Mesenchymal stem cell (in vitro differentiated cells and primary cell): ENCODE measurements at places on chromosomes 7 and 10.

GRCh38 chr10:16612115-16612980 lies 90.7 kb upstream of the C1QL3 start:
- H3K4me3 ChIP-seq, result no peak overlapping the region
- peak; percentile 48 for DNase-seq
- H3K4me1 ChIP-seq, result no peaks in the 10 kb centered on the region
- no peaks in the 10 kb centered on the region for H3K27me3 ChIP-seq
- H3K27ac ChIP-seq, result no peak overlapping the region

DNA sequence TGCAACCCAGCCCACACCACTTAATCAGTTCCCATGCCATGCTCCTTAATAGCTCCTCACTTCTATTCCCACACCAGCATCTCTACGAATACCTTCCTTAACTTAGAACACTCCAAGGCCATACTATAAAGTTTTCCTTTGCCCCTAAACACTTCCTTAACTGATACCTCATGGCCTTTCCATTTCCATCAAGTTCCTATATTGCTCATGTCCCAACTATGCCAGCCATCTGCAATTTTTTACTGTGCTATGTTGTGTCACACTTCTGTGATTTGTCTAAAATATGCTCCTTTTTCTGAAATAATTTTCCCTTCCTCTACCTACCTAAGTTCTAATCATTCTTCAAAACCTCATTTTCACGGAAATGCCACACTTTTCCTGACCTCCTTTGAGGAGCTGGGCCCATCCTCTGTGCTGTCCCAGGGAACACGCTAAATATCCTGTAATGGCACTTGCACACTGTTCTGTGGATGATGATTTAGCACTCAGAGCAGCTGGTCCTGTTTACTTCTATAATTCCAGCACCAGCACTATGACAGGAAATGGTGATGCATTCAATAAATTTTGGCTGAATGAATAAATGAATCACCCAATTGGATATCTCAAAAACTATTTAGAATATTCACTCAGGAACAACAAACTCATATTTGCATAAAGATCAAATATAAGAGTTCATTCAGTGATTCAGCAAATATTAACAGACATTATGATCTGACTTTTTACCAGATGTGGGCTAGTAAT lies 266.5 kb upstream of the HGF start:
- H3K36me3 ChIP-seq, result no peaks in the 10 kb centered on the region
- H3K4me3 ChIP-seq, result no peak overlapping the region
- no peaks in the 10 kb centered on the region for H3K4me1 ChIP-seq
- H3K27ac ChIP-seq, result no peak overlapping the region
- DNase-seq, result peak; percentile 52

DNA sequence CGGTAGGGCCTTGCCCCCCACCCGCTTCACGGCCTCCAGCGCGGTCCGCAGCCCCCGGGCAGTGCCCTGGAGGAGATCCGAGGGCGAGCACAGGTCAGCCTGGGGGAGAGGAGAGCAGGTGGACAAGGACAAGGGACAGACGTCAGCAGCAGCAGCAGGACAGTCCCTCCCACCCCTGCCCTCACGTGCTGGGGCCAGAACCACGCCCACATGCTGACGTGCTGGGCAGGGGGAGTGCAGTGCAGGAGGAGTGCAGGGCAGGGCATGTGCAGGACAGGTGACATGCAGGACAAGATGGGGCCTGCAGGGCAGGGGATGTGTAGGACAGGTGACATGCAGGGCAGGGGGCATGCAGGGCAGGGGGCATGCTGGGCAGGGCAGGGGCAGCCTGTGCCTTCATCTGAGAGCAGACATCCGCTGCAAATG lies 1.5 kb upstream of the SAP25 start:
- peaks cover 28% of the 10 kb centered on the region for H3K4me1 ChIP-seq
- no peak for DNase-seq
- H3K36me3 ChIP-seq, result peaks cover 79% of the 10 kb centered on the region
- no peak overlapping the region for H3K27ac ChIP-seq
- H3K27me3 ChIP-seq, result peaks cover 15% of the 10 kb centered on the region

- H3K36me3 ChIP-seq, result no peaks in the 10 kb centered on the region
- peak; percentile 2 for DNase-seq
- no peaks in the 10 kb centered on the region for H3K27me3 ChIP-seq
These were observed 1064.1 kb upstream of the GHITM start for GRCh38 chr10:83075016-83075814.

GRCh38 chr7:1512781-1513656 lies 8.8 kb upstream of the INTS1 start:
- peaks cover 6% of the 10 kb centered on the region for H3K27me3 ChIP-seq
- DNase-seq, result peak; percentile 79
- peak overlapping the region; percentile 50 for H3K27ac ChIP-seq
- peaks cover 29% of the 10 kb centered on the region for H3K4me1 ChIP-seq
- no peak overlapping the region for H3K4me3 ChIP-seq
